Left colon (tissue), 2 donors: ENCODE measurements at places on chromosomes 12 and 14. TPM values are rescaled to one million over a fixed set of nuclear protein-coding genes. Genes with fewer than 3 reads are reported as not detected.

GNG2 gene
- total RNA-seq, result 21.9 TPM

CRY1 gene
- 11.6 TPM for total RNA-seq

GRIP1 gene
- total RNA-seq, result 3.5 TPM

CLEC1B gene
- not detected for total RNA-seq

MYH6 gene
- total RNA-seq, result not detected

TMEM179 gene
- total RNA-seq, result 0.34 TPM

APOF gene
- not detected for total RNA-seq

FAM186B gene
- total RNA-seq, result 0.25 TPM

KRT1 gene
- total RNA-seq, result not detected

SOAT2 gene
- total RNA-seq, result not detected

MYF5 gene
- total RNA-seq, result not detected

ARHGAP9 gene
- 11.4 TPM for total RNA-seq

DGKA gene
- total RNA-seq, result 114 TPM

SLC10A1 gene
- total RNA-seq, result not detected

TAS2R20 gene
- total RNA-seq, result 1.6 TPM

NRIP2 gene
- 1.2 TPM for total RNA-seq

PA2G4 gene
- total RNA-seq, result 59.6 TPM

LALBA gene
- total RNA-seq, result not detected

MYF6 gene
- not detected for total RNA-seq

KRT83 gene
- not detected for total RNA-seq

SERPINA4 gene
- not detected for total RNA-seq

MMP19 gene
- 2.8 TPM for total RNA-seq

LRRC10 gene
- not detected for total RNA-seq

DPPA3 gene
- not detected for total RNA-seq

SYCP3 gene
- 0.15 TPM for total RNA-seq

KCNJ8 gene
- 2.4 TPM for total RNA-seq

CDK2 gene
- total RNA-seq, result 10.4 TPM

SMCO3 gene
- total RNA-seq, result not detected

DIO2 gene
- 1.1 TPM for total RNA-seq

KRT78 gene
- total RNA-seq, result not detected

MANSC1 gene
- total RNA-seq, result 62.8 TPM

KITLG gene
- 35.2 TPM for total RNA-seq

FSCB gene
- not detected for total RNA-seq

CCDC38 gene
- total RNA-seq, result not detected

TRIM9 gene
- total RNA-seq, result 6.2 TPM

PLA2G1B gene
- not detected for total RNA-seq

POU6F1 gene
- total RNA-seq, result 6.3 TPM

RFLNA gene
- 46.2 TPM for total RNA-seq

HECTD1 gene
- 142 TPM for total RNA-seq

NCKAP5L gene
- 4.8 TPM for total RNA-seq

PRKCH gene
- total RNA-seq, result 11.7 TPM

GALNT9 gene
- not detected for total RNA-seq

TBX3 gene
- 5.6 TPM for total RNA-seq

HOTAIR gene
- not detected for total RNA-seq

LTB4R2 gene
- total RNA-seq, result 2.9 TPM
